ENCODE measurements at places on chromosomes 3 and 15.
A peak's percentile ranks its signal among the peaks of the same experiment; 100 is the strongest.

GRCh38 chr15:74207652-74208440 lies 5.3 kb upstream of the STRA6 start:
- DNase-seq: no peak

DNA sequence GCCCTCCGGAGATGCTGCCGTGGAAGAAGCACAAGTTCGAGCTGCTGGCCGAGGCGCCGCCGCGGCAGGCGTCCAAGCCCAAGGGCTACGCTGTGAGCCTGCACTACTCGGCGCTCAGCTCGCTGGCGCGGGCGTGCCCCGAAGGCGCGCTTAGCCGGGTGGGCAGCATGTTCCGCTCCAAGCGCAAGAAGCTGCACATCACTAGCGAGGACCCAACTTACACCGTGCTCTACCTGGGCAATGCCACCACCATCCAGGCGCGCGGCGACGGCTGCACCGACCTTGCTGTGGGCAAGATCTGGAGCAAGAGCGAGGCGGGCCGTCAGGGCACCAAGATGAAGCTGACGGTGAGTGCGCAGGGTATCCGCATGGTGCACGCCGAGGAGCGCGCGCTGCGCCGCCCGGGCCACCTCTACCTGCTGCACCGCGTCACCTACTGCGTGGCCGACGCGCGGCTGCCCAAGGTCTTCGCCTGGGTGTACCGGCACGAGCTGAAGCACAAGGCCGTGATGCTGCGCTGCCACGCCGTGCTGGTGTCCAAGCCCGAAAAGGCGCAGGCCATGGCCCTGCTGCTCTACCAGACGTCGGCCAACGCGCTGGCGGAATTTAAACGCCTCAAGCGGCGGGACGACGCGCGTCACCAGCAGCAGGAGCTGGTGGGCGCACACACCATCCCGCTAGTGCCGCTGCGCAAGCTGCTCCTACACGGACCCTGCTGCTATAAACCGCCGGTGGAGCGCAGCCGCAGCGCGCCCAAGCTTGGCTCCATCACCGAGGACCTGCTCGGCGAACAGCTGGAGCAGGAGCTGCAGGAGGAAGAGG lies 1.3 kb downstream of the FAM43A start:
- DNase-seq: peak; percentile 21

DNA sequence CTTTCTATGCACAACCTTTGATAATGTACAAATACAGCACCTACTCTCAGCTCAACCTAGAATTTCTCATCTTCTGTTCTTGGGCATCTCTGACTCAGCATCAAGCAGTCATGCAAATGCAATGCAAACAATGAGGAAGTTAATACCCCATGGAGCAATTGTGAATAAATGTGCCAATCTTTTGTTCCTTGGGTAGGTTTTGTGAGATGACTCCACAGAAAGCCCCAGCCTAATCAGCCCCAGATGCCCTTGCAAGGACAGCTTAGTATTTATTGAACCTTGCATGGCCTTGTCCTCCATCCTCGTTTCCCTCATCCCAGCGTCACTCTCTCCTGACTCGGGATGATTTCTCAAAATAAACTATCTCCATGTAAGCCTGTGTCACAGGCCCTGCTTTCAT lies 494.7 kb upstream of the NECTIN3 start:
- no peak for DNase-seq

GRCh38 chr3:130340766-130341165 lies 4.7 kb upstream of the COL6A5 start:
- DNase-seq: no peak

- DNase-seq: peak; percentile 60
Observed at GRCh38 chr15:89416339-89417183, 79.8 kb downstream of the RHCG start.

GRCh38 chr15:82810061-82810889 lies 847 bp downstream of the WHAMM start:
- DNase-seq: peak; percentile 16

DNA sequence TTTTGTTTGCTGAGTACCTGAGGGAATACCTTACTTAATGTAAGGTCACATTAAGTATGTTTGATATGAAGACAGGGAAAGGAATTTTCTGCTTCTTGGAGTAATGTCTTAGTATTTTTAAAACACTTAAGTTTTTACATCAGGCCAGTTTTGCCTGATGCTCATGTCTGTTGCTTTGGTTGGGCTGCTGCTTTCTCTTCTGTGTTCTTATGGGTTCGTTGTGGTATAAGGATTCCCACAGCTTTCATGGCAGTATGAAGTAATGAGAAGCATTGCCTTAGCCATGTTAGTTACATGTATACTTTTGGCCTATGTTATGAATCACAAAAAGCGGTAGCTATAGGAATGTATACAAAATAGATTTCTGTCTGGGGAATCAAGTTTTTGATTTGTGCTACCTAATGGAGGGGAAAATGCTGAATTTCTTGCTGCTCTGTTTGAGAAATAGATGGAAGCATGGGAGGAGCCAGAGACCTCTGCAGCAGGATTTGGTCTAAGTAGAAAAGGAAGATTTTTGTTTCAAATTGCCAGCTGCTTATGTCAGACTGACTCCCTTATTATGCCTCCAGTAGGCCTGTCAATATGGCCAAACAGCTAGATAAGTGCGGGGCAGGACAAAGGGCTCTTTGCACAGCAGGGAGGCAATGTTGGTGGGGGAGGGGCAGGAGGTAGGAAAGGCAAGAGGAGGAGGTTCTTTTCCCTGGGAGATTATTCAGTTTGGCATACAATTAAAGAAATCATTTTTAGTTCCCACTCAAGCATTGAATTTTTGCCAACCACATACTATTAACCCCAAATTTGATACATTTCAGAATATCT lies 5.2 kb downstream of the SETD5 start:
- no peak for DNase-seq

DNA sequence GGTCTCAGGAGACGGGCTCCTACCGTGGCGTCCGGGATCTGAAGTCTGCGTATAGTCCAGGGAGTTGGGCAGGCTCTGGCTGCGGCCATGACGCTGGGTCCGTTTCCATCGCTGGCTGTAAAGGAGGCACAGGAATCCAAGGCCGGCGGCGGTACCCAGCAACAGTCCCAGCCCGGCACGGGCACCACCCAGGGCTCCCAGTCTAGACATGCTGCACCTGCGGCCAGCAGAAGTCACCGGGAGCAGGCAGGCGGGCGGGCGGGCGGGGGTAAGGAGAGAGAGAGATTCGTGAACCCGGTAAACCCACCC lies 526 bp downstream of the RMDN3 start:
- peak; percentile 32 for DNase-seq

- no peak for DNase-seq
Observed at GRCh38 chr15:38691377-38691776, 126.8 kb upstream of the RASGRP1 start.

DNA sequence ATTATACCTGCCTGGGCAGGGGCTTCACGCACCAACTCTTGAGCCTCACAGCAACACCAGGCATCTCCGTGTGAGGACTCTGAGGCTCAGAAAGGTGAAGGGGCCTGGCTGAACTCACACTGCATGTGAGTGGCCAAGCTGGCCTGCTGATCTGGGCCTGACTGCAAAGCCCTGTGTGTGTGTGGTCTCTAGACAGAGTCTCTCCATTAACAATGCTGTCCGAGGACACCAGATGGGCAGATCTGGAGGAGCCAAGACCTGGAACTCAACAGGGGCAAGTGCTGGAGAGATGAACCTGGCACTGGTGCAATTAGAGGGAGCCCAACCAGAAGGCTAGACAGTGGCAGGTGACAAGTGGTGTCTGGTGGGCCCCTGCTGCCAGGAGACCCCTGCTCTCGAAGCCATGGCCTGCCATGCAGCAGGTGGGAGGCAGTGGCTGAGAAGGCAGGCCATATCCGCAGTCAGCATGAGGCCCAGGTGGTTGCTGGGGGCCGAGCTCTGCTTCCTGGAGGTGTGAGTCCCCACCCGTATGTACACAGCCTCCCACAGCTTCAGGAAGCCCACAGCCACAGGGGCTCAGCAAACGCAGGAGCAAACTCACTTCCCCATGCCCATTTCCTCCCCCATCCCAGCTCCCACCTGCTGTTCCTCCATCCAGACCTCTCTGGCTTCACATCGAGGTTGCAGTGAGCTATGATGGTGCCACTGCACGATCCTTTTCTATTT lies 39.0 kb downstream of the CYP11A1 start:
- no peak for DNase-seq

DNA sequence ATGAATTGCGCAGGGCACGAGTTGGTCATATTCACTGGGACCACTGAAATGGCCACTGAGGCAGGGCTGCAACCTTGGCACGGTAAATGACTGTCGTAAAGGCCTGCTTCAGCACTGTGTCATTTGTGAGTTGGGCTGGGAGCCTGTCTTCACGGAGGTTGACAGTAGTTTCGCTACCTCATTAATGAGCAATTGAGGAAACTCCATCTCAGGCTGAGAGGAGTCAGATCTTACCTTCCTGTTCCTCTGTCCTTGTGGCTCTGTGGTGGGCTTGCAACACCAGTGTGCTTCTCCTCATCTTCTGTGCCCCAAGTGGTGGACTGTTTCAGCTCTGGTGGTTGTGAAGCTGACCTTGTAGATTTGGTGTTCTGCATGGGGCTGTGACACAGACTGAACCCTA lies 80.1 kb upstream of the EIF1B start:
- DNase-seq: no peak

DNA sequence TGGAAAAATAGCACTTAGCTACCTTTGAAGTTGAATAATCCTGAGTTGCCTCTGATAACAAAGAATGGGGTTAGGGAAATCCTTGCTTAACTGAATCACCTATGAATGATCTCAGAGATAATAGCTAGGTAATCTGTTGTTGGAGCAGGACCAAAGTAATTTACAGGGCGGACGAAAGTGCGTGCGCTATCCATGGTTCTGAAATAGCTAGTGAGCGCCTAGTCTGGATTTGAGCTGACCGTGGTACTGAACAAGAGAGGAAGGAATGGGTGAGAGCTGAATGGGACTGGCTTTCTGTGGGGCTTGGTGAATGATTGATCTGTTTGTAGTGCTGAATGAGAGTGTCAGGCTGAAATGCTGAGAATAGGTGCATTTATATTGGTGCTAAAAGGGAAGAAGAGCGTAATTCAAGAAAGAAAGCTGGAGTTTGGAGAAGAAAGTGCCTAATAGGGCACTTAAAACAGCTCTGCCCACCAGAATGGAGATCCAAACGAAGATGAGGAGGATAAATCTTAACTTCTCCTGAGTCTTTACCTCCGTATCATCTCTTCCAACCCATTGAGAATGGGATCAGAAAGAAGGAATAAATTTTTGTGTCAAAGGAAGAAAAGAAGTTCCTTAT lies 10.1 kb downstream of the SCN10A start:
- peak; percentile 3 for DNase-seq

DNA sequence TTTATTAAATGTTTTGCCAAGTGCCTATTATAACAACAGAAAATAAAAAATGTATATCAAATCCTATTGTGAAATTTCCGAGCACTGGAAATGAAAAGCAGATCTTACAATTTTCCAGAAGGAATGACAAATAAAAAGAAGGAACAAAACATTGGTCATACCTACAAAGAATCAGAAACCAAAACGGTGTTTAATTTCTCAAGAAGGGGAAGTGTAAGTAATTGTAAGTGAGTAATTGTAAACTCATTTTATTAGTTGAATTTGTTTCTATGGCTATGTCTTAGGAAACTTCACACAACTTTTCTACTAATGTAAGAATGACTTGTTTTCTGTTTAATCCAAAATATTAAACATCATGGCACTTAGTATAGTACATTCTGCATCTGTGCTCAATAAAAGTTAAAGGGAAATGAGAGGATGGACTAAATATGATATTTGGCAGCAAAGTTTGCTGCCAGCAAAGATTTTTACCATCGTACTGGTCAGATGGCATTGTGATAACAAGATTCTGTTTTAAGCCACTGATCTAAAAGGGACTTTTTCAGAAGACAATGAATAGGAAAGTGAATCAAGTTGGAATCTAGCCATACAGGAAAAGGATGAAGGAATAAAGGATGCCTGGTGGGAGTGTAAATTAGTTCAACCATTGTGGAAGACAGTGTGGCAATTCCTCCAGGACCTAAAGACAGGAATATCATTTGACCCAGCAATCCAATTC lies 232.4 kb downstream of the NFKBIZ start:
- DNase-seq: no peak

DNA sequence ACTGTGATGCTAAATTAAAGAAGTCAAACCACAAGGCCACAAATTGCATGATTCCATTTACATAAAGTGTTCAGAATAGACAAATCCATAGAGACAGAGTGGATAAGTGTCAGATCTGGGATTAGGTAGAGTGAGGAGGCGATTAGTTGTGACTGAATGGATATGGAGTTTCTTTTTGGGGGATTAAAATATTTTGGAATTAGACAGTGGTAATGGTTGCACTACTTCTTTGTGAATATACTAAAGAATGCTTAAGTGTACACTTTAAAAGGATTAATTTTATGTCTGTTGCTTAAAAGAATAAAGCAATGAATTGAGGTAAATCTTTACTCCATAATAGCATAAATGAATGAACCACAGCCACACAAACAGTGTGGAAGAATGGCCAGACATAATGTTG lies 175.5 kb upstream of the CADM2 start:
- DNase-seq: no peak

- no peak for DNase-seq
Observed at GRCh38 chr3:11186318-11186692, 32.0 kb downstream of the HRH1 start.

DNA sequence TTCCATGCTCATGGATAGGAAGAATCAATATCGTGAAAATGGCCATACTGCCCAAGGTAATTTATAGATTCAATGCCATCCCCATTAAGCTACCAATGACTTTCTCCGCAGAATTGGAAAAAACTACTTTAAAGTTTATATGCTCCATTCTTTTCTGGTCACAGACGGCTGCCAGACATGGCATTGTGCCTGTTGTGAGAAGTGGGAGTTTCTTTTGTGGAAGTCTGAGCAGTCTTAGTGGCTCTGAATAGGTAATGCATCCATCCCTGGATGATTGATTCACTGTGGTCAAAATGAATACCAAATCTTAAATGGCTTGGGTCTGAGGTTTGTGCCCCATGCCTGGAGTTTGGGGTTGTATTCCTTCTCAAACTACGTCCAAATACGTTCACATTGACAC lies 274.5 kb upstream of the AZI2 start:
- no peak for DNase-seq

DNA sequence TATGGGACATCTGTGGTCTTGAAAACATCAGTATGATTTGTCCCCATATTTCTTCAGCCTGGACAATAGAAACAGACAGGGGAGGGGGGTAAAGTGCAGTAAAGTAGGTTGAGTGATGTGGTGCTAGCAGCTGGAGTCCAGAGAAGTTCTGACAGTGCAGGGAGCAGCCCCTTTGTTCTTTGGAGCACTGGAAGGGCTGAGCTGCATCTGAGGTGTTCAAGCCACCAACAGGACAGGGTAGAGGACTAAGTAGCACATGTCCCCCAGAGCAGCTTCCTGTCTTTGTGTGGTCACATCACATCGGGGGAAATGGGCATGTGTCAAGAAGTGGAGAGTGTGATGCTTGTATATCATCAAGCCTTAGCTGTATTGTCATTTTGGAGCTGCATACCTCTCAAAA lies 12.1 kb downstream of the MRPS22 start:
- DNase-seq: no peak

Data from effector memory CD8-positive, alpha-beta T cell (primary cell).